HS-27A (cell line): ENCODE measurements at places on chromosomes 12 and 14.

DNA sequence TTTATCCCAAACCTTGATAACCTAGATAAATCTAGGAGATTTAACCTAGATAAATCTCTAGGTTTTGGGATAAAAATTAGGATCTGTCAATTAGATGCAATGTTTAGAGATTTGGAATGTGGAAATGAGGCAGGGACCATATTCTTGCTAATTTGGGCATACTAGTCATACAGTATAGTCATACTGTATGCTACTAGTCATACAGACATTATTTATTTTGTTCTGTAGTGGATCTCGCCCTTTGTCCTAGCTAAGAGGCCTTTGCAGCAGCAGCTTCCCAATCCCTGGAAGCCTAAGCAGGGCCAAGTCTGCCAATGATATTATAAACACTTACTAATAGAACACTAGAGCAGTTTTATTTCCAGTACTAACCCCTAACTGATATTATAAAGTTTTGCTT lies 136.4 kb downstream of the CEP128 start:
- no peak for DNase-seq

DNA sequence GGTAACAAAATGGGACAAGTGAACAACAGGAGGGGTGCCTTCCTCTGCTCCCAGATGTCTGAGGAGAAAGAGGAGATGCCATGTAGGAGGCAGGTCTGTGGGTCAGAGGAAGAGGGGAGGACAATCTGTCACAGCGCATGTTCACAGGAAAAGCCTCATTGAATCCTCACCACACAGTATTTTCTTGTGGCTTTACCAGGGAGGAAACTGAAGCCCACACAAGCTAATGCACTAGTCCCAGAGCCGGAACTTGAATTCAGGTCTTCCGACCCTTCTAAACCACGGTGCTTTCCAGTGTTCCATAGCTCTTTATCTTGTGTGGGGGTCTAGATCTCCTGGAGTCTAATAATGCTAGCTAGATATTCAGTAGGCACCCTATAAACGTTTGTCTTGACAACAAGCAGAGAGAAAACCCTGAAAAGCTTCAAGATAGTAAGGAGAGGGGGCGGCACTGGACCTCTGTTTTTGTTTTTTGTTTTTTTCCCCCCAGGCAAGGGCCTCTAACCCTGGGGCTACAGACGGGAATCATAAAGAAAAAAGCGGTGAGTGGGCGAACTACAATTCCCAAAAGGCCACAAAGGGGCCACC lies 371 bp upstream of the SHMT2 start:
- no peak for DNase-seq

- DNase-seq: no peak
These were observed 603.4 kb upstream of the FOXG1 start for GRCh38 chr14:28163233-28163632.

DNA sequence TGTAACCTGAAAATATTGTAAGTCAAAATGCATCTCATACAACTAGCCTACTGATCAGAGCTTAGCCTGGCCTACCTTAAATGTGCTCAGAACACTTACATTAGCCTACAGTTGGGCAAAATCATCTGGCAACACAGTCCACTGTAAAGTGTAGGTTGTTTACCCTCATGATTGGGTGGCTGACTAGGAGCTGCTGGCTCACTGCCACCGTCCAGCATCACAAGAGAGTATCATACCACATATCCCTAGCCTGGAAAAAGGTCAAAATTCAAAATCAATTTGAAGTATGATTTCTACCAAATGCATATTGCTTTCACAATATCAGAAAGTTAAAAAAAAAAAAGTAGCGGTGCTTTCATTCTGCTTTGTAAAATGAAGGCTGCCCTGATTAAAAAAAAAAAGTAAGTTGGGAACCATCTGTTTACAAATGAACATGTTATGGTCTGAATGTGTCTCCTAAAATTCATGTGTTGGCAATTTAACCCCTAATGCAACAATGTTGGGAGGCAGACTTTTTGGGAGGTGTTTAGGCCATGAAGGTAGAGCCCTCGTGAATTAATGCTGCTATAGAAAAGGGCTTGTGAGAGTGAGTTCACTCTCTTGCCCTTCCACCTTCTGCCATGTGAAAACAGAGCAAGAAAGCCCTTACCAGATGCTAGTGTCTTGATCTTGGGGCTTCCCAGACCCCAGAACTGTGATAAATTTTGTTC lies 211.8 kb downstream of the PPM1H start:
- DNase-seq: no peak

DNA sequence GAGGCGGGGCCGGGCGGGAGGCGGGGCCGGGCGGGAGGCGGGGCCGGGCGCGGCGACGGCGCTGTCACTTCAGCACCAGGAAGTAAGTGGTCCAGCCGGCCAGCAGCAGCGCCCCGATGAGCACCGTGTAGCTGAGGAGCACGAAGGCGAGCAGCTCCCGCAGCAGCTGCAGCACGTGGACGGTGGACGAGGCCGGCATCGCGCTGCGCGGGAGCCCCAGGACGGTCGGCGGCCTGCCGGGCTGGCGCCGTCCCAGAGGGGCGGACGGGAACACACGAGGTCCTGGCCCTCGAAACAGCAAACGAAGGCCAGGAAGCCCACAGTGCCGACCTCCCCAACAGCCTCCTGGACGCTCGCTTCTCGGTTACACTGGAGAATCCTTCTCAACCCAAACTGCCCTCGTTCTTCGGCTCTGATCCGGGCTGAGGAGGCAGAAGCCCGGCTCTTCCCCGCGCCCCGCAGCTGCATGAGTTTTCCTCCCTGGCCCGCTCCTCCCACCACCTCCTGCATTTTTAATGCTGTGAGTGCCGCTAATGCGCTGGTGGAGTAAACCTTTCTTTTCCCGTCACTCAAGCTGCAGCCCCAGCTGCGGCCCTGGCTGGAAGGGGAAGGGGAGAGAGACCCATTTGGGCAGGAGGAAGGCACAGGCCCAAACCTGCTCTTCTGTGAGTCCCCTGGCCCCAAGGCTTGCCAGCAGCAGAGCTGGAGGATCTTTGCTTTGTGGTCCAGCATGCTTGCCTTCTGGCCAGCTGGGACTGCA lies 694 bp upstream of the DIABLO start:
- no peak for DNase-seq

- peak; percentile 81 for DNase-seq
These were observed at the start of the genes EIF2B1 and GTF2H3 for GRCh38 chr12:123633379-123634141. Gene EIF2B1 (minus strand): TSS chr12:123633686. CDS start chr12:123633557, 129 bp downstream. Gene GTF2H3 (plus strand): TSS chr12:123633829. CDS start chr12:123633860, 31 bp downstream.

DNA sequence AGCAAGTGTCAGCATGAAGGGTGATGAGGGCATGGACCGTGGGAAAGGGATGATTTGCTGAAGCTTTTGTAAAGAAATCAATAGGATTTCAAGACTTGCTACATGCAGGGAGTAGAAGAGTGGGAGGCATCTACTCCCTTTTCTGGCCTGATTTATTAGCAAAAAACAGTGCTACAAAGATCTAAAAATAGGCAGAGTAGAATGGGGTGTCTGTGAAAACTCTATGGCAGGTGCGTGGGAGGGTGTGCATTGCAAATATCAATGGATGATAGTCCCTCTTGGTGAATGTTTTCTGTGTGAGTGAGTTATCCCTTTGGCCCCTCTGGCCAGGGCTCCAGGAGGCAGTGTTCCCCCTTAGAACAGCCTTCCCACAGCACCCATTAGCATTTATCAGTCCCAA lies 139.0 kb downstream of the SMOC1 start:
- no peak for DNase-seq
